ENCODE measurements at places on chromosomes 1 and 21.

DNA sequence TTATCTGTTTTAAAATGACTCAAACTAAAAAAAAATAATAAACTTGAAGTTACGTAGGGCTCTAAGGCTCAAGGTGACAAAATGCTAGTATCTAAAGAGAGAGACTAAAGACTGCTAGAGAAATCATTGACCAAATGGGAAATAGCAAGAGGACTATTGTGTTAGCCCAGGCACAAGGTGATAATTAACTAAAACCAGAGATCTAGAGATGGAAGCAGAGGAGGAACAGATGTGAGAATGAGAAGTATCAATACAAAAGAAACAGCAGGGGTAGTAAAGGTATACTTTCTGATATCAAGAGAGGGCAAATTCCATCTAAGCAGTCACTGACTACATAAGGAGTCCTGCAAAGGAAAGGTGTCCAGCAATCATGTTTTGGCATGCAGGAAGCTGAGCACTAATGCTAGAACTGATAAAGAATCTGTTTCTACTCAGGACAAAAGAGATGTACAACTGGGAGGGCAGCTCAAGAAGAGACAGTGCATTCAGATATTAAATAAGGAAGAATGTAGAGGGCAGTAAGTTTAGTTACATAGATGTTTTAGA lies 100.2 kb upstream of the GNG4 start:
- DNase-seq: no peak

- no peak for DNase-seq
Measured at GRCh38 chr1:47238935-47239592, 7.0 kb upstream of the TAL1 start.

DNA sequence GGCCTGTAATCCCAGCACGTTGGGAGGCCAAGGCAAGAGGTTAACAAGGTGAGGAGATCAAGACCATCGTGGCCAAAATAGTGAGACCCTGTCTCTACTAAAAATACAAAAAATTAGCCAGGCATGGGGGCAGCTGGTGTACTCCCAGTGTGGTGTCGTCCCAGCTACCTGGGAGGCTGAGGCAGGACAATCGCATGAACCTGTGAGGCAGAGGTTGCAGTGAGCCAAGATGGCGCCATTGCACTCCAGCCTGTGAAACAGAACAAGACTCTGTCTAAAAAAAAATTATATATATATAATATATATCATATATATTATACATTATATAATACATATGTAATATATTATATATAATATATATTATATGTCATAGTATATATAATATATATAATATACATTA lies 249.2 kb upstream of the TPTE start:
- DNase-seq: no peak

DNA sequence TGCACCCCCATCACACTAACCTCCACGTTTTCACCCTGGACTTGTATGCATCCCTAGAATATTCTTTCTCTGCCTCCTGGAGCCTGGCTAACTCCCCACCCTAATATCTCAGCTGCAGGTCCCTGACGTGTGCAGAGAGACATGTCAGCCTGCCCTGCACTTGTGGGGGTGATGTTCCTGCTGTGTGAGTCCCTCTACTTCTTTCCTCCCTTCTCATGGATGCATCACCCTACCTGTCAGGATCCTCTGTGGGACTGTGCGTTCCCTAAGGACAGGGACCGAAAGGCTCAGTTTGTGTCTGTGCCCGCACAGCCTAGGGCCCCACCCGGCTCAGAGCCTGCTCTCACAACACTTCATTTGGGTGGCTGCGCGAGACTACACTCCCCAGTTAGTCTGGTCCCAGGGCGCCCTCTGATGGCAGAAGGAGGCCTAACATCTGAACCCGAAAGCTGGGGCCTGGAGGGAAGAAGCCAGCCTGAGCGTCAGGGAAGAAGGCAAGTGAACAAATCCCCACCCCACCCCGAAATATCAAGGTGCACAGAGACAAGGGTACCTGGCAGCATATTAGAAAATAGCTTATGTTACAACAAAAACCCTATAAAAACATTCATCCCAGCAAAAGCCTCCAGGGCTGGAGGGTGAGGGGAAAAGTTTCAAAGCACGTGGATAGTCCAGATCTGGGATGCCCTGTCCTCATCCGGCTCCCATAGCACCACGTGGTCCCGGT lies 3.7 kb downstream of the CD52 start:
- peak; percentile 95 for DNase-seq

GRCh38 chr1:8457760-8458381 lies 140.0 kb downstream of the SLC45A1 start:
- no peak for DNase-seq

- no peak for DNase-seq
Measured at GRCh38 chr1:168921629-168922028, 184.9 kb upstream of the ATP1B1 start.

- no peak for DNase-seq
Measured at GRCh38 chr1:6185635-6186382, 5.7 kb upstream of the CHD5 start.

GRCh38 chr1:213657013-213657412 lies 330.8 kb upstream of the PROX1 start:
- DNase-seq: no peak

- DNase-seq: no peak
Measured at GRCh38 chr21:25243808-25244207, 363.5 kb downstream of the MRPL39 start.

- DNase-seq: no peak
Measured at GRCh38 chr1:40059338-40059959, 18.9 kb downstream of the CAP1 start.

DNA sequence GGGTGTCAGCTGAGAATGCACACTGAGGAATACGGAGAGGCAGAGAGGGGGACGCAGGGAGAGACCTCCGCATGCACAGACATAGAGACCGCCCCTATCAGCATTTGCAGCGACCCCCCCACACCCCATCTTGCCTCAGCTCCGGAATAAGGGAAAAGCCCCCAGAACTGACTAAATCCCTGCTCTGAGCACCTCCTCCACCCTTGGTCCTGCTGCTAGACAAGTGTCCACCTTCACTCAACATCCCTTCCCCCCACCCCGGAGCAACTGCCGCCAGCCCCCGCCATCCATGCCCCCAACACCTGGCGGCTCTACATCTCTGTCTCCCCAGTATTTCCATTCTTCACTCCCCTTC lies 769 bp downstream of the SV2A start:
- DNase-seq: no peak

DNA sequence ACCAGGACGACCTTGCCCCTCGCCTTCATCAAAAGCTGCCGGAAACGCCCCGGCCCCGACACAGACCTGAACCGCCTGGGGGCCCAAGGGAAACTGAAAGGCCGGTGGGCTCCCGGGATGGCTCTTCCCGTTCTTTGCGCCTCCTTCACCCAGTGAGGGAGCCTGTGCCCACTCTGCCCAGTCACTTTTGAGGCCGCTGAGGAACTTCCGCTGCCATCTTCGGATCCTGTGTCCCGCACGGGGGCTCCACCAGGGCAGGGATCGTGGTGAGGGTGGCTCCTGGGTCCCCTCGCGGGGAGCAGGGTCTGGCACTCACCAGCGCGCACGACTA lies 104.0 kb downstream of the PPIAL4G start:
- DNase-seq: no peak

All from stimulated activated CD4-positive, alpha-beta T cell treated with anti-CD3 and anti-CD28 coated beads, Interleukin-15, amount 100 ng/mL, for 1 hour (primary cell).